ENCODE measurements at places on chromosomes 2 and 18.

GRCh38 chr2:85275984-85276540 is 51.7 kb downstream of the TGOLN2 start:
- no peak for DNase-seq

DNA sequence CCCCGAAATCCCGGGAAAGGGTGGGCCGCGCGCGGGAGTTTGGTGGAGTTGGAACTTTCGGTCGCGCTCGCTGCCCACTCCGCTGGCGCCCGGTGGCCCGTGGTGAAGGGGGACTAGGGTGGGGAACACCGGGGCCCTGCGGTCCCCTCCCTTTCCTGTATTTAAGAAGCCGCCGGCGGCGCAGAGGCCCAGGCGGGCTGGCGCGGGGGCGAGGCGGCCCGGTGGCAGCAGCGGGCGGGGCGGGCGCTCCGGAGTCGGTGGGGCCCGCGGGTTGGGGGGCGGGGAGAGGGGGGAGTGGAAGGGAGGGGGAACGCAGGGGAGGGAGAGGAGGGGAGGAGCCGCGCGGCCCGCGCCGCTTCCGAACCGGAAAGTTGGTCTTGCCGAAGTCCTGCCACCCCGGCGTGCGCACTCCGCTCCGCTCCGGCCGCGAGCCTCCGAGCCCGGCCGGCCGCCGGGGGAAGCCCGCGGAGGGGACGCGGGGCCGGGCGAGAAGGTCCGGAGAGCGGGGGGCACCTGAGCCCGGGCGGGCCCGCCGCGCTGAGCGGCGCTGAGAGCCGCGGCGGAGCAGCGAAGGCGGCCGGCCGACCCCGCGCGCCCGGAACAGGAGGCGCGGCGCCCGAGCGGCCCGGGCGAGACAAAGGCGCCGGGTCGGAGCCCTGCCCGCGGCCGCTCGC is 425 bp upstream of the SALL3 start:
- no peak for DNase-seq

DNA sequence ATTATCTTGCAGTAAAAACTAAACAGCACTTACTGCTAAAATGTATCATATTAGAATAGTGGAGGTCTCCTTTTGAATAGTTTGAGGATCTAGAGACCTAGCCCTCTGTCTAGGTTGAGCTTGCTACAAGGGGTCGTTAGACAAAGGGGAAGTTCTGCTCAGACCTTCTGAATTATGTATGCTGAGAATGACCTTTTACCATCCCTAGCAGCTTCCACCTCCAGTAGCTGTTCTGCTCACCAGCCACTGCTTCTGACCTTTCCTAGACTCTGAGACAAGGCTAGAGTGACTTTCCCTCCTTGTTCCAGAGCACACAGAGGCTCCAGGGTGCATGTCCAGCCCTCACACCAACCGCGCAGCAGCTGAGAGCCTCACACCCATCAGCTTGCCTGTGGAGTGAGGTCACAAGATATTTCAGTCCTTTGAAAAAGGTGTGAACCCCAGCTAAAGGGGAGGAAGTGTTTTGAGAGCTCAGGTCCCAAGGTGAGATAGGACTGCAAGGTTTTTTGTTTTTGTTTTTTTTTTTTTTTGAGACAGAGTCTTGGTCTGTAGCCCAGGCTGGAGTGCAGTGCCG is 289.3 kb upstream of the TNP1 start:
- DNase-seq, result no peak

- peak; percentile 87 for DNase-seq
Observed at GRCh38 chr18:11944252-11944651, 36.1 kb upstream of the MPPE1 start.

GRCh38 chr2:138782383-138782782 is 2.2 kb upstream of the NXPH2 start:
- no peak for DNase-seq

GRCh38 chr2:8196316-8196715 is 485.5 kb upstream of the ID2 start:
- DNase-seq, result no peak

DNA sequence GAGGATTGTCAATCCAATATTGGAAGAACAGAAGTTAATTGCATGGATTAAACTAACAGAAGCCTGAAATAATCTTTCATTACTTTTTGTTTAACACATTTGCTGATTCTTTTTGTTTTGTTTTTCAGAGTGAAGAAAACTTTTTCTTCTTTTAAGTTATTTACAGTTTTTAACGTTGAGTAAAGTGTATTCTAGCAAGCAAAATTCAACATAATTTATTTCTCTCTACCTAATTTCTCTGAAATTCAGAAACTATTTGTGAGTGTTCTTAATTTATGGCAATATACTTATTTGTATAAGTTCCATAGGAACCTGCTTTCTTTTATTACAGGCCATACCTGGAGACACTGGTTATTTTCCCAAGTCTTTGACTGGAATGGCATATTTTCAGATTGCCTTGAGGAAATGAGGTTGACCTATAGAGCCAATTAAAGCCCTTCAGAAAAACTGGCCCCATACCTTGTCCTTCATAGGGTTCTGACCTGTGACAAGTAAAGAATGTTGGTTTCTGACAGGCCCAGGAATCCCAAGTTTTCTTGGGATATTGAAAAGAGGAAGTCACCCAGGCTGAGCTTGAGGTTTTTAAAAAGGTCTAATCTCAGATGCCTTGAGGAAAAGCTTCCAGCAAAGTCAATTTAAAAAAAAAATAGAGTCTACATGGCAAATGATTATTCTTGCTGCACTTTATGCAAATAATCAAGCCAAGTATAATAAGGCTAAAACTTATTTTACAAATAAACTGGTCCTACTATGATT is 26.8 kb upstream of the LIPG start:
- no peak for DNase-seq

DNA sequence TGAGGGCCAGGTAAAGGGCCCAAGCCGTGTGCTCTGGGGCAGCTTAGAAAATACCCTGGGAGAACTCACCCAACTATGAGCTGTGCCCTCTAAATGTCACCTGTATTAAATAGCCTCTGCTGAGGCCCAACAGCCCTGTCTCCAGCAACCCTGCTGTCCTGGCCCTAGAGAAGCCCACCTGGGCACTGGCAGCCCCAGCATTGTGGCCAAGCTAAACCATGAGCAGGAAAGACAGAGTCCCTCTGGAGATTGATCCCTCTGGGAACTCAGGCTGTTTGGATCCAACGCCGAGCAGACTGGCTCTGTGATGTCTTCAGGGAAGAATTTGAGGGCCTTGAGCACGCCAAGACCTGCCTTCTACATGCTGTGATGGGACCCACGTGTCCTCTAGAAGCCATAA is 126.5 kb downstream of the TTC32 start:
- no peak for DNase-seq

DNA sequence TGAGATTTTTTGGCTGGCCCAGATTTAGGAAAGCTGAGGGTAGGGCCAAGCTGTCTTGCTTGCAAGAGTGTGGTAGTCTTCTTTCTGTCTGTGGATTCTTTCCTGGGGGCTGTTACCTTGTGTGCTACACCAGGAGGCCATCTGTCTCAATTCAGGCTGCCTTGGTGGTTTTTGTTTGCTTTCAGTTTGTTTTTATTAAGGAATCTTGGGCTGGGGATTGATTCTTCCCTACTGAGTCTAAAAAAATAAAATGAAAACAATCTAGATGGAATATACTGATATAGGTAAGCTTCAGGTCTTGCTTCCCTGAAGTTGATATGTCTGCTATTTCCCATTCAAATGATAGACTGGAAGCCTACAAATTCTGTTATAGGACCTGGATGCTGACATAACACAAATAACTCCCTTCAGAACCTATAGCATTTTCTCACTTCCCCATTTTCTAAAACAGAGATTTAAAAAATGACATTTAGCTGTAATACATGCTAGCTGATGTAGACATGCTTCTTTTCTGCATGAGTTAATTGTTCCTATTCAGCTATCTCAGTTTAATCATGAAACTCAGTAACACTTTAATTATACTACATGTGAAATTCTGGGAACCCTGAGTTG is 5.3 kb downstream of the LHCGR start:
- DNase-seq, result no peak

GRCh38 chr18:54878159-54878622 is 49.9 kb downstream of the RAB27B start:
- no peak for DNase-seq

DNA sequence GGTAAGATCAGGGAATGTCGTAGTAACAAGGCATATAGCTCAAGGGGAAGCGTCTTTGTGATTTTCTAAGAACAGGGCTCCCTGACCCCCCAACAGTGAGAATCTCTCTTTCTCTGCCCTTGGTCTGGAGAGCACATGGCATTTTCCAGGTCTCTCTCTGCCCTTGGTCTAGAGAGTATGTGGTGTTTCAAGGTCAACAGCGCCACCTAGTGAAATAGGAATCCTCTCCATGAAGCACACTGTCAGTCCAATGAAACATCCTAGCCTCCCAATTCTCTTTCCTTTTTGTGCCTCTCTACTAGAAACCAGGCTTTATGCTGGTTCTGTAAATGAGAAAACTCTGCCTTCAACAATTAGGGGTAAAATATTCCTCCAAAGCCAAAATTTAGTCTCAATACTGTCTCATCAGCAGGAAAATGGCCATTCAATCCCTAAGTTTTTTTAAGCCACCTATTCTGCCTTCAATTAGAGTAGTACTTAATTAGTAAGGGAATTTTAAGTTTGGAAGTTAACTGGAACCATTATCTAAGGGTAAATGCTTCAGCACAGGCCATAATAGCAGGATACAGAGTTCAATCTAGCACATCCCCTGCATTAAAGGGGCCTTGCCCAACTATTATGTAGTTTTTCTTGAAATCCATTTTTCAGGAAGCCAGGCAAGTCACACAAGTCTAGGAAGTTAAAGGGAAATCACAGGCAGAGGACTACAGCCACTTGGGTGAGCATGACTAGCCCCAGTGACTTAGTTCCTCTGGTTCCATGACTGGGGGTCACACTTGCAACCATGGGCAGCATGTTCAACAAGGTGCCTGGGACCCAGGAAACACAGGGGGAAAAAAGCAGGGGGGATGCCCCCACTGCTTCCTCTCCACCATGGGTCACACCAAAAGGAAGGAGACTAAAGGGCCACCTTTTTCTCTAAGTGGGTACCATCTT is 12.4 kb downstream of the DYM start:
- DNase-seq, result peak; percentile 76

DNA sequence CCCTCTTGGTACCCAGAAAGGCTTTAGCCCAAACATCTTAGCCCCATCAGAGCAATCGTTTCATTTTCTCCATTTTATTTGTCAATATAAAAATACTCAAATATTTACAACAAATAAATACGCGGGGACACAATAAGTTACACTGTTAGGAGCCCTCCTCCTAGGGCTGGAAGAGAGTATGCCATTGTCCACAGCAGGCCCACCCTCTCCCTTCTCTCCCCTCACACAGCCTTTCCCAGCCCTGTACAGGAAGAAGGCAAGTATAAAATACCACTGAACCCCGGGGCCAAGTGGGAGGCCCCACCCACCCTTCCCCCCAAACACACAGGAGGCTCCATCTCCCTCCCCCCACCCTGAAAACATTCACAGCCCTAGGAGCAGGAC is 1.9 kb upstream of the ANKRD39 start:
- no peak for DNase-seq

DNA sequence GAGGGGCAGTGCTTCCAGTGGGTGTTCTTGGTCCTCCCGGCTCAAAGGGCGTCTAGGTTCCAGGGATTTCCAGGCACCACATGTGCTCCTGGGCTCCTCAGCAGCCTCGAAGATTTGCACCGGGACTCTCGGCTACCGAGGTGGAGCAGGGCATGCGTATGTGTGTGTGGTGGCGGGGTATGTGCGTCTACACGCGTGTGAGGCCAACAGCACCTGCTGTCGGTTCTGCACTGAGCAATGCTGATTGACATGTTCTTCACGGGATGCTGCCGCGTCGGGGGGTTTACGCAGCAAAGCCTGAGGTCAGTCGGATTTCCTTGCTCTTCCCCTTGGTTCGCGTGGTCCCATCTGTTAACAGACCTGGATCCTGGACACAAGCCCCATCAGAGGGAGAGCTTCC is 119.8 kb downstream of the NDUFA10 start:
- DNase-seq, result no peak

- DNase-seq, result no peak
Observed at GRCh38 chr2:19141234-19142004, 217.0 kb downstream of the OSR1 start.

DNA sequence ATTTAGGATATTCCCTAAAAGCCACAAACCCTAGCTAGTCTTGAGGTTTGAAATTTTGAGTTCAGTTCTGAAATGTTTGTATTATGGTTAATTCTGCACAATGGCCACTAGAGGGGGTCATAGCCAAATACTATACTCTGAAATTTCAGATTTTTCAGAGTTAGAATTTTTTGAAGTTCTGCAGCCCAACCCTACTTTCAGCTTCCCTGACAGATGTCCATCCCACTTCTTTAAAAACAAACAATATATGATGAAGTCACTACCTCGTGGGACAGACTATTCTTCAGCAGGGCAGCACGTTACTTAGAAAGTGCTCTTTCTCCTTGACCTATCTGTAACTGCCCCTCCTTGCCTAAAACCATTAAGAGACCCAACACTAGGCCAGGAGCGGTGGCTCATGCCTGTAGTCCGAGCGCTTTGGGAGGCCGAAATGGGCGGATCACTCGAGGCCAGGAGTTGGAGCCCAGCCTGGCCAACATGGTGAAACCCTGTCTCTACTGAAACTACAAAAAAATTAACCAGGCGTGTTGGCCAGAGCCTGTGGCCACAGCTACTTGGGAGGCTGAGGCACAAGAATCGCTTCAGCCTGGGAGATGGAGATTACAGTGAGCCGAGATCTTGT is 48.2 kb upstream of the PAPOLG start:
- DNase-seq, result peak; percentile 59

DNA sequence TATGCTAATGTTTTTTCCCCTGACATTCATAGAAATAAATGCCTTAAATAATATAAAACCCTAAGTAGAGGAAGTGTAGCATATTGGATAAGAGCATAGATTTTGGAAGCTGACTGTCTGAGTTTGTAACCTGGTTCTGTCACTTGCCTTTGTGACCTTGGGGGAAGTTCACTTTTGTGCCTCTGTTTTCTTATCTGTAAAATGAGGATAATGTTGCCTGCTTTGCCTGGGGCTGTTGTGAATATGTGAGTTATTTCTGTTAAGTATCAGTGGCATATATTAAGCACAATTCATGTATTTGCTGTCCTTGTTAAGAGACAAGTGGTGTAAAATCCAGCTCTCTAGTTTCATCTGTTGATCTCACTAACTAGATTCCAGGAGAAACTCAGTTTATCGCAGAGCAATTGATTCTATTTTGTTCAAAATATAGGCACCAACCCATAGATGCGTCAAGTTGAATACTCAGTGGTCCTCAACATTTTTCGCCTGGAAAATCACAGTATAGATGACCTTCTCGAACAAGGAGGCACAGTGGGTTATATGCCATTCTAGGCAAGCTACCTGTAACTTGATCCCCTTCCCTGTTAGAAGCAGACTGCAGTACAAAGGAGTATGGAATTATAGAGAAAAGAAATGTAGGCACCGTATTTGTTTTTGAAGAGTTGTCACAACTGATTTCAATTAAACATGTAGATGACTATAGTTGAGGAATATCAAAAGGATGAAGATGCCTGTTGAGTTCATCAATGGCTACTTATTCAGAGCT is 67.0 kb downstream of the SOCS6 start:
- no peak for DNase-seq

Measured in hematopoietic multipotent progenitor cell treated with erythropoietin and hydrocortisone succinate and interleukin-3 and kit ligand, for 15 days (in vitro differentiated cells).